ENCODE measurements at places on chromosomes 11 and 22. TPM values are rescaled to one million over a fixed set of nuclear protein-coding genes. Genes with fewer than 3 reads are reported as not detected.

DNA sequence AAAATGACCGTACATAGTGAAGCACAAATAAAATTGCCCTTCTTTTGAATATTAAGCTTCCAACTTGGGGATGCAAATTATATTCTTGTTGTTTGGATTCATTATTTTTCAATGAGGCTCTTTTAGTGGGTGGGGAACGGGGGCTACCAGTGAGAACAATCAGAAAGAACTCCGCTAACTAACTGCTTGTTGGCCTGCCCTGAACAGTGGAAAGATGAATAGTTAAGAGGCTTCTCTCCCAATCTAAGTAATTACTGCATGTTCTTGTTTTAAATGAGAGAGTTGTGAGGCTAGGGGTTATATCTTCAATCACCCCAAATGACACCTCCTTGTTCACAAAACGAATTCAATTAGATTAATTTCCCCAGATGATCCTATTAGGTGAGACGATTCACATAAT lies 322.0 kb downstream of the FAT3 start:
- no peak overlapping the region for H3K27ac ChIP-seq
- H3K27me3 ChIP-seq: no peaks in the 10 kb centered on the region
- H3K4me1 ChIP-seq: no peaks in the 10 kb centered on the region
- no peak overlapping the region for H3K4me3 ChIP-seq

DNA sequence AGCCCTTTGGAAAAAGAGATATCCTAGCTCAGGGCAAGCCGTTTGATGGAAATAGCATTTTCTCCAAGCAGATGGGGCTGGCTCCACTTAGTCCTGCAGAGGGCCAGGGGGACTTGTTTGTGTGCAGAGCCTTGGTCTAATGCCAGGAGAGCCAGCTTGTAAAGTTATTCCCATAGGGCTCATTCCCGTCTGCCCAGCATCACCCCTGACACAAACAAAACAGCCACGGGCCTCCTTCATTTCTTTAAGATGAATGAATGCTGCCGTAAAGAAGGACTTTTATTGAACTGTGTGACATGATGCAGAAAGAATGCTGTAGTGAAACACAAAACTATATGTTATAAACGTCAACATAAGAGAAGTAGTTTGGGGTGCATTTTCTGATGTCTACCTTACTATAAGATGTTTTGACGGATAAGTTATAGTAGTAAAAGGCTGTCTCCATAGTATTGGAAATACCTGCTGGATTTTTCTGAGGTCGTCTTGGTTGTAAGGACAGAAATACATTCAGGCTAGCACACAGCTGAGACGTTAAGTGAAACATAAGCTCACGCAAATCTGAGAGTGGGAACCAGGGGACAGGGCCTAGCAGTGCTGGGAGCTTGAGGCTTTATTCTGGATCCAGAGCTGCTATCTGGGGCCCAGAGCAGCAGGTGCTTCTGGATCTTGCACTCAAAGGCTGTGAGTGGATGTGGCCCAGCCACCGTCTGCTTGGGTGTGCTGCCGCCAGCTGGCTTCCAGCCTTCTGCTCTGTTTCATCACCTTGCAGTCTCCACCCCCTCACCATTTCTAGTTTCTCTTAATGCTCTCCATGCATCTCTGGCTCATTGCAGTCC lies 53.3 kb downstream of the NCAM1 start:
- DNase-seq: no peak
- no peak overlapping the region for H3K4me3 ChIP-seq
- no peak overlapping the region for H3K27ac ChIP-seq
- H3K36me3 ChIP-seq: no peaks in the 10 kb centered on the region
- no peaks in the 10 kb centered on the region for H3K27me3 ChIP-seq

DNA sequence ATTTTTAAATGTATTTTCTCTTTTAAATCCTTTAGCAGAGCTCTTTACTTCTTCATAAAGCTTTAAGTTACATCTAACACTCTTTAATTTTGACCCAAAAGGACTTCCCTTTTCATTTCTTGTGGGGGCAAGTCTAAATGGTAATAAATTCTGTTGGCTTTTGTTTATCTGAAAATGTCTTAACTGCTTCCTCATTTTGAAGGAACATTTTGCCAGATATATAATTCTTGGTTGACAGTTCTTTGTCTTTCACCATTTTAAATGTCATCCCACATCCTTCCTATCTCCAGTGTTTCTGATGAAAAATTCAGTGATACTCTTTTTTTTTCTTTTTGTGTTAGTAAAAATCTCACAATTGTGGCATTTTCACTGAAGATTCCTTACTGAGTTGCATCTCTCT lies 44.7 kb upstream of the ZBTB44 start:
- H3K4me3 ChIP-seq: no peak overlapping the region
- H3K4me1 ChIP-seq: no peaks in the 10 kb centered on the region
- no peaks in the 10 kb centered on the region for H3K27me3 ChIP-seq
- DNase-seq: no peak
- H3K36me3 ChIP-seq: no peaks in the 10 kb centered on the region

Gene BTBD18
- not detected for polyA plus RNA-seq

Gene LDHA
- polyA plus RNA-seq: 144 TPM
